Activated naive CD8-positive, alpha-beta T cell treated with anti-CD3 and anti-CD28 coated beads for 36 hours (primary cell): ENCODE measurements at places on chromosomes 6 and 20.

DNA sequence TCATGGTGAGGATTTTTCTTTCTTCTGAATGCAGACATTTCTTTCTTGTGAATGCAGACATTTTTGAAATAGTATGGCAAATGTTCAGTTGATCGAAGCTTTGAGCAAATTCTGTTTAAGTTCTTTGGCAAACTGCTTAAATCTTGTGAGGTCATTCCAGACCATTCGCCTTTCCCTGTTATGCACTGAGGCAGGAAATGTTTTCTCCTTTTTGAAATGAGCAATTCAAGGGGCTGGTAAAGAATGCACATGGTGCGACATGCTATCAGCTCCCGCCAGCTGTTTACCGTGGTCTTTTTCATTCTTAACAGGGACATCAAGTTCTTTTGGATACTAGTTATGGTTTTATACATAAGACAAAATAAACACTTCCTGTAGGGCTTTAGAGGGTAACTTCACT is 112.0 kb upstream of the CCN2 start:
- no peak for DNase-seq
- H3K36me3 ChIP-seq, result no peaks in the 10 kb centered on the region
- H3K4me1 ChIP-seq, result no peaks in the 10 kb centered on the region
- H3K27ac ChIP-seq, result no peak overlapping the region
- no peak overlapping the region for H3K4me3 ChIP-seq

DNA sequence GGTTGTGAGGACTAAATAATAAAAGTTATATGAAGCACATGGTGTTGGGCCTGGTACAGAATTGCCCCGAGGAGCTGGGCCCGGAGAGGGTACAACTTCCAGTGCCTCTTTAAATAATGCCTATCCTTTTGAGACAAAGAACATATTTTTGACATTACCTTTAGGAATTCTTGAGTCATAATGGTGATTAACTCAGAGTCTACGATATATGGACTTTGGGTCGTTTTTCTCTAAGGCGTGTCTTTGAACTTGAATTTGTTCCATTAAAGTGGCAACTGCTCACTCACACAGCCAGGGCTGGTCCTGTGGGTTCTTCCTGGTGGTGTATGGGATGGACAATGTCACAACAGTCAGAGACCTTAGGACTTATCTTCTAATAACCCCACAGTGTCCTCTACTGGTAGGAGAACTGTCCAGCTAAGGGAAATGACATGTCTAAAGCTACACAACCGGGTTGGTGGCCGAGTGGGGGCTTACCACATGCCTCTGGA is 106.5 kb downstream of the CDC5L start:
- no peaks in the 10 kb centered on the region for H3K36me3 ChIP-seq
- DNase-seq, result no peak
- H3K27ac ChIP-seq, result no peak overlapping the region
- H3K27me3 ChIP-seq, result no peaks in the 10 kb centered on the region

DNA sequence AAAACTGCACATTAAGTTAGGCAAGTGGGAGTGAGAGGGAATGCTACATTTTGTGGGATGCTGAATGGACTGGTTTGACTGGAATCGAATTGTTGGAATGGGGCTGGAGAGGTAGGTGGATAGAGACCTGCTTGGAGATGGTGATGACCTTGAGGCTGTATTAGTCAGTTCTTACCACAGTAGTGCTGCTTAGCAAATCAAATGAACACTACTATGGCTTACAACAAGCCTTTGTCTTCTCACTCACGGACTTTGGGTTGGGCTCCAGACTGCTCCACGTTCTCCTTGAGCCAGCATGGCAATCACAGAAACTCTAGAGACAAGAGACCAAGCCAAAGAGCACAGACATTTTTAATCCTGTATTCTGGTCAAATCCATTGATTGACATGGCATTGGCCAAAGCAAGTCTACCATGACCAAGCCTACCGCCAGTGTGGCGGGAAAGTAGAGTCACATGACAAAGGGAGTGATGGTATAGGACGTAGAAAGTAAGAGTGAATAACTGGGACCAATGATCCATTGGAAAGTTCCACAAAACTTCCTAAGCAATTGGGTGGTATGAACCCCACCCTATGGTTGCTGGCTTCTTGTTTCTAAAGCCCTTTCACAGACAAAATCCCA is 70.3 kb upstream of the FOXP4 start:
- H3K27me3 ChIP-seq, result peaks cover 52% of the 10 kb centered on the region
- no peak overlapping the region for H3K27ac ChIP-seq
- H3K36me3 ChIP-seq, result no peaks in the 10 kb centered on the region
- no peak overlapping the region for H3K4me3 ChIP-seq

- H3K4me1 ChIP-seq, result no peaks in the 10 kb centered on the region
- DNase-seq, result no peak
- no peak overlapping the region for H3K27ac ChIP-seq
- H3K4me3 ChIP-seq, result no peak overlapping the region
- peaks cover 21% of the 10 kb centered on the region for H3K27me3 ChIP-seq
- no peaks in the 10 kb centered on the region for H3K36me3 ChIP-seq
These were observed 66.1 kb upstream of the GLP1R start for GRCh38 chr6:38982470-38982869.

DNA sequence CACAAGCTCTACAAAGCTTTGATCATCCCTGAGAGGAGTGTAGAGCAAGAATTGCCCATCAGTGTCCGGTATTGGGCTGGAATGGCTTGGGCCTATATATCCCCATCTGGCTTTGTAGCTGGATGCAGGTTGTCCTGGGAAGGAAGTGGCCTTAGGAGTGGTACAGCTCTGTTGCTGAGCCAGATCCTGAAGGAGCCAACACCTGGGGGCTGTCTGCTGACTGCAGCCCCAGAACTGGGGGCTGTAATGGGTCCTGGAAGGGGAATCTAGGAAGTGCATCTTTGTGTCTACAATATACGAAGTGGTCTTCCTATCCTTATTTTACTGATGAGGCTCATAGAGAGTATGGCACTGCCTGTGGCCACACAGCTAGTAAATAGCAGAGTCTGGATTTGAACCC is 145.9 kb downstream of the CDC5L start:
- no peak overlapping the region for H3K4me3 ChIP-seq
- H3K27me3 ChIP-seq, result peaks cover 6% of the 10 kb centered on the region
- H3K4me1 ChIP-seq, result no peaks in the 10 kb centered on the region
- no peak for DNase-seq
- H3K27ac ChIP-seq, result no peak overlapping the region
